ENCODE measurements at places on chromosomes 12 and 14. TPM values are rescaled to one million over a fixed set of nuclear protein-coding genes. Genes with fewer than 3 reads are reported as not detected.

Gene ACTR6
- polyA plus RNA-seq = 33.5 TPM

- DNase-seq = no peak
These were observed 228.2 kb downstream of the DPY19L2 start for GRCh38 chr12:63440048-63440447.

GRCh38 chr14:99863059-99863458, 69.8 kb downstream of the EML1 start:
- no peak for DNase-seq

Gene VAMP1
- polyA plus RNA-seq = 10.3 TPM

DNA sequence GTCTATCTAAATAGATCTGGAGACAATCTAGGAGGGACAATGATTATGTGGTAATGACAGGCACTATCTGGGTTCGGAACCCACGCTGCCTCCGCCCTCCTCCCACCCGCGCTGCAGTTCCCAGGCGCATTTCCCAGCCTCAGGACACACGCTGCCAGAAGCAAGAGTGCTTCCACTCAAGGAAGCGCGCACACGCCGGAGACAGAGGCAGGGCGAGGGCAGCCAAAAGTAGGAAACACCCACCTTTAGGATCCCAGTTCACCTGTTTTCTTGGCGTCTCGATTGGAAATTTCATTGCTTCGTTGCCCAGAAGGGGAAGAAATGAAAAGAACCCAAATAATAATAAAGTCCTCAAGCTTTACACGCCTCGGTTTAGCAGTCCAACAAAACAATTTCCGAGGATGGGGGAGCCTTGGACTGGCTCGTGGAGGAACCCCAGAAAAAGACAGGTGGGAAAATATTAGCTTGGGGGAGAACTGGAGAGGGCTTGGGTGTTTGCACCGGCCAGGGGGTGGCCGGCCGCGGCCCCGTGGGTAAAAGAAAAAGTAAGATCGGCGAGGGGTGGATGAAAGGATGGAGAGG, 474 bp downstream of the KCNK10 start:
- no peak for DNase-seq

GRCh38 chr14:100079726-100080005, 14.4 kb downstream of the EVL start:
- no peak for DNase-seq

Gene MDM2
- 72.0 TPM for polyA plus RNA-seq

GRCh38 chr12:105676694-105677093, 346.2 kb downstream of the C12orf75 start:
- DNase-seq = no peak

GRCh38 chr14:100296106-100296651, 10.1 kb downstream of the SLC25A29 start:
- DNase-seq = no peak

DNA sequence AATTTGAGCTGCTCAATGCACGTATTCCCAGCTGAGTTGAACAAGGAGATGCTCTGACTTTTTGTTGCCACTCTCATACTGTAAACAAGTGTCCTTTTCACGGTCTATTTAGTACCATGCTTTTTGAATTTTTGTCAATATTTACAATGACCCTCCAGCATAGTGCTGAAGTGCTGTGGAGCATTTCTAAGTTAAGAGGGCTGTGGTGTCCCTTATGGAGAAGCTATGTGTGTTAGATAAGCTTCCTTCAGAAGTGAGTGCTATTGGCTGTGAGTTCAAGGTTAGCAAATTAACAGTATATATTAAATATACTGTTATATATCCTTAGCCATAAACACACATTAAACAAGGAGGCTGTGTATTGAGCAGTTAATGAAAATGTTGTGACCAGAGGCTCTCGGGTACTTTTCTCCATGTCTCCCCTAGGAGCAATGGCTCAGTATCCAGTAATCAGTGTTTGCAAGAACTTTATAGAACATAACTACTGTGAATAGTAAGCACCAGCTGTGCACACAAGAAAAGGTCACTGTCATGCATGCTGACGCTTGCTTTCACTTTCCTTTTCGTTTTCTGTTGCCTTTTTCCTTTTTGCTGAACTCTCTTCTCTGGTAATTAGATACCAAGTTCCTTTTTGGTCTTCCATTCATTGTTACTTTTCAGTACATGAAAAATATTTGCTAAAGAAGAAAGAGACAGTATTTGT, 187.2 kb upstream of the NEDD1 start:
- DNase-seq = no peak

- DNase-seq = no peak
These were observed 201.0 kb downstream of the TMX1 start for GRCh38 chr14:51441001-51441400.

DNA sequence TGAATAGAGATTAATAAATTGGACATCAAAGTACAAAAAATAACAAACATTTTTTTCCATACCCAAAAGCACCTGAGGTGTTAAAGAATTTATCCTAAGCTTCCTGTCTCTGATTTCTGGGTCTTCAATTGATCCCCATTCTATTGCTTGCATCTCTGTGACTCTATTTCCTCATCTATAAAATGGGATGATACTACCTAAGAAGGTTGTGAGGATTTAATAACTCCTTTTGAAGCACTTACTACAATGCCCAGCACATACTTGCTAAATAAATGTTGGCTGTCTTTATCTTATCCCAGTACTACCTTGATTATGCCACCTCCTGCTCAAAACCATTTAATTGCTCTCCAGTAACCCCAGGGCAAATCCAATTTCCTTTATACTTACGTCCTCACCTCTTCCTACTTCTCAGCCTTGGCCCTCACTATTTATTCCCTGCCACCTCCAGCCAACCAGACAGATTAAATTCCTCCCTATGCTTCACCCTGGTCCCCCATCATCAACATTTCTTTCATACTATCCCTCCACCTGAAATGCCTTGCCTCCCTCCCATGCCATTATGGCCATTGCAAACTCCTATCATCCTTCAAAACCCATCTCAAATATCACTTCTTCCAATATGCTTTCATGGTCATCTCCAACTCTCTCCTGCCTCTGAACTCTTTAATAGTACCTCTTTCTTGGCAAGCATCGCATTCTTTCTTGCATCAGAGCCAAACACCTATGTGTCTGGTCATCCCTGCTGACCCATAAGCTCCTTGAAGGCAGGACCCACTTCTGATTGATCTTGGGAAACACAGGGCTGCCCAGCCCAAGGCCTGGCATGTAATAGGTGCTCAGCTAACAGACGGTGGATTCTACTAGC, 7.9 kb upstream of the ASIC1 start:
- DNase-seq = no peak

DNA sequence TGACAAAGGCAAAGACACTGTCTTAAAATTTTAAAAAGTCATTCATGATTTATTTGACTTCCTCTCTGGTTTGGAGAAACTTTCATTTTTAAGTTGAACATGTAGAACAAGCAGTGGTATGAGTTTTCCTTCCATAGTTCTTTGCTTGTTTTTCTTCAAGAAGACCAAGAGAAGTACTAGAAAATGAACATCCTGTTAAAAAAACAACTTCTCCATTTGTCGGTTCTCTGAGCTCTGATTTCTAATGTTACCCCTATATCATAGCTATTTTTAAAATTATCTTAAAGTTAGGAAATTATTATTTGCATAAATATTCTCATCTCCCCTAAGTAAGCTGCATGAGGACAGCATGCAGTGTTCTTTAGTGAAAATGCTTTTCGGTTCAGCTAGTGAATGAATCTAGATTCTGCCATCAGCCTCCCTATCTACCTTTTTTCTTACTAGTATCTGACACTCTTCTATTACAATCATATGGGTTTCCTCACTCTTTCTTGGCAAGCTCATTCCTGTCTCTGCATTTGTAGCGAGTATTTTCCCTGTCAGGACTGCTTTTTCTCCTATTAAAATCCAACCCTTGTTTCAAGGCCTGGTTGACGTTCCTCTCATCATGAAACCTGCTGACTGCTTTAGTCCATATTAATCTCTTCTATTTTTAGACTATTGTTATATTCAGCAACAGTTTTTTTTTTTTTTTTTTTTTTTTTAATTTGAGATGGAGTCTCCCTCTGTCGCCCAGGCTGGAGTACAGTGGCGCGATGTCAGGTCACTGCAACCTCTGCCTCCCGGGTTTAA, 15.8 kb downstream of the DIP2B start:
- DNase-seq = no peak

Gene VASH1
- polyA plus RNA-seq = 34.5 TPM

Gene SLC5A8
- polyA plus RNA-seq = 51.2 TPM

All from renal cortex interstitium (tissue), 15 donors.